Panc1 (cell line): ENCODE measurements at places on chromosomes 1 and 21. TPM values are rescaled to one million over a fixed set of nuclear protein-coding genes. Genes with fewer than 3 reads are reported as not detected.

- DNase-seq: no peak
Measured at GRCh38 chr1:48493041-48493440, 21.0 kb upstream of the SPATA6 start.

DNA sequence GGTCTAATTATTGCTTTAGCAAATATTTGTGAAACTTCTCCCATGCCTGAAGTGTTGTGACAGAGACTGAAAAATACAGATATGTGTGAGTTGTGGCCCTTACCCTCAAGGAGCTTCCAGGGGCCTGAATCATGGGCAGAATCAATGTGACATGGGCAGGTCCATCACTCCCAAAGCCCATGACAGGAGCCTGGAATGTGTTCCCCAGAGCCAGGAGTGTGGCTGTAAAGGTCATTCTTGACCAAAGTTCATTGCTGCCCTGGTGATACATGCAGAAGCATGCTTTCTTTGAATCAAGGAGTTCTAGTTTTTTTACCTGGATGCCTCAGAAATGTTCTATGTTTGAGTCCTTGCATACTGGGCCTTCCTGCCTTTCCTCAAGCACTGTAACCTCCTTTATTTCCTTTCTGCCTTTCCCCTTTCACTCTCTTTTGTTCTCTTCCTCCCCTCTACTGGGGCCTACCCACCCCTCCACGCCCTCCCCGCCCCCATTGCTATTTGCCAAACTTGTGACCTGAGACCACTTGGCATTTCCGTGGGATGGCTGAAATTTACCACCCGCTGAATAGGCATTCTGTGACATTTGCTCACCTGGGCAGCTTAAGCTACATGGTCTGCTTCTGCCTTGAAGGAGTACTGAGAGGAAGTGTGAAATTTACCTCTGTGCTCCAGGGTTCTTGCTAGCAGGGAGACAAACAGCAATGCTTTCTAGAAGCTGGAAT is 19.7 kb downstream of the PBX1 start:
- DNase-seq: no peak

GRCh38 chr1:50858761-50859160 is 101.3 kb downstream of the FAF1 start:
- DNase-seq: no peak

DNA sequence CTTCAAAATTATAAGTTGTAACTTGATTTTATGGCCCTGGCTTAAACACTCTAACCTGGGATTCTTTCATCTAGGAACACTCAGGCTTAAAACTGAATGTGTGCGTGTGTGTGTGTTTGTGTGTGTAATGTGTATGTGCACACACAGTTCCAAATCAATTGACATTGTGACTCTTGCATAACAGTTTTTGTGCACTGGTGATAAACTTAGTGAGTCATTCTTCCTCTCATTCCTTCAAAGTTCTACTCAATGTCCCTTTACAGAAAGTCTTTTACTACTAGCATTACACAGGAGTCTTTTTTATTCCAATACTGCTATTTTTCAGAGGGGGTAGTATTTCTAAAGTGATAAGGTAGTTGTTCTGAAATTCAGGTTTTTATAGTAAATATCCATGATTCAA is 943.6 kb downstream of the KCNT2 start:
- DNase-seq: no peak

DNA sequence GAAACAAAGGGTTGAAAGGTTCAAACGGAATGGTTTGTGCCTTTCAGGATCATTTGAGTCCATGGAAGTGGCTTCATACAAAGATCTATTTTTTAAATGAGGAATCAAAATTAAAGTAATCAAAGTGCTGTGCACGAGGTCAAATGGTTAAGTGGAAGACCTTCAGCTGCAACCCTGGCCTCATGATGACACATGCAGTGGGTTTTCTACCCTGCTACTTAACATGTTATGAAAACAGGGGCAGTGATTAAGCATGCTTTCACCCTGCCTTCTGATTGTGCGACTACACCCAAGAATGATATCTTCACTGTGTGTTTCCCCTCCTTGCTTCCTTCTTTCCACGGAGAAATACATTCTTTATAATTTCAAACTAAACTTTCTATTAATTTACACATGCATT is 604.2 kb downstream of the LRRIQ3 start:
- DNase-seq: no peak

DNA sequence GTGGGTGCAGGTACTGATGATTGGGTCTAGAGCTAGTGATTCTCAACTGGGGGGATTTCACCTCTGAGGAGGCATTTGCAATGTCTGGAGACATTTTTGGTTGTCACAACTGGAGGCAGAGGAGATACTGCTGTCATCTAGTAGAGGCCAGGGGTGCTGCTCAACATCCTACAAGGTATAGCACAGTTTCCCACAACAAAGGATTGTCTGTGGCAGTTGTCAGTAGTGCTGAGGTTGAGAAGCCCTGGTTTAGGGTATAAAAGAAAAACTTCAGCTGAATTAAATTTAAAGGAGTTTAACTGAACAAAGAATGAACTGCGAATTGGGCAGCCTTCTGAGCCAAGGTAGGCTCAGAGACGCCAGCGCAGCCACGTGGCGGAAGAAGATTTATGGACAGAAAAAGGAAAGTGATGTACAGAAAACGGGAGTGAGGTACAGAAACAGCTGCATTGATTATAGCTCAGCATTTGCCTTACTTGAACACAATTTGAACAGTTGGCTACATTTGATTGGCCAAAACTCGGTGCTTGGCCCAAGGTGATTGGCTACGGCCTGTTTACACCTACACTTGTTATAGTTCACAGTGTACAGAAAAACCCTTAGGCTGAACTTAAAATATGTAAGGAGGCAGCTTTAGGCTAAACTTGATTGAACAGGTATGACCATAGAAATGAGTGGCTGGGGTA is 40.4 kb downstream of the MPZL1 start:
- DNase-seq: no peak

DNA sequence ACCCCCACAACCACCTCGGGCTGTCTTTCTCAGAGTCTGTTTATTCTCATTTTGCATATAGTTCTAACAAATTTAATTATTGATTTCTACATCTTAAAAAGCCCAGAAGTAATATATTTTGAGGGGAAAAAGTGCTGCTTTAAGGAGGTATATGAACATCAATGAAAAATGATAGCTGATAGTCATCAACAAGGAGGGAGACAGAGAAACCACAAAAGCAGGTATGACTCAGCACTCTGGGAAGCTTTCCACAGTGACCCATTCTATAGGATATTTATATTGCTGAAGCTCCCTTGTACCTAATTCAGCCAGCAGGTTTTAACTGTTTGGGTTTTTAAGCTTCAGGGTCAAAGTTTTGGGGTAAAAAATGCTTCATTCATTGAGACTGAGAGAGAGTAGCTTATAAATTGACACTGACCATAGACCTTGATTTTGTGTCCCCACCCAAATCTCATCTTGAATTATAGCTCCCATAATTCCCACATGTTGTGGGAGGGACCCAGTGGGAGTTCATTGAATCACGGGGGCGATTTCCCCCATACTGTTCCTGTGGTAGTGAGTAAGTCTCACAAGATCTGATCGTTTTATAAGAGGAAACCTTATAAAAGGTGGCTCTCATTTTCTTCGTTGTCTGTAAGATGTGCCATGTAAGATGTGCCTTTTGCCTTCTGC is 27.4 kb downstream of the VANGL1 start:
- no peak for DNase-seq

- no peak for DNase-seq
Measured at GRCh38 chr21:41805643-41806042, 38.8 kb upstream of the RIPK4 start.

- no peak for DNase-seq
Measured at GRCh38 chr21:39037807-39038405, 145.3 kb downstream of the PSMG1 start.

GRCh38 chr1:98763488-98764150 is 102.1 kb downstream of the SNX7 start:
- no peak for DNase-seq

GRCh38 chr1:109306832-109307273 is at the start of gene MYBPHL:
MYBPHL (minus strand) TSS chr1:109307011; CDS start chr1:109306991, 20 bp downstream.
- DNase-seq: no peak

DNA sequence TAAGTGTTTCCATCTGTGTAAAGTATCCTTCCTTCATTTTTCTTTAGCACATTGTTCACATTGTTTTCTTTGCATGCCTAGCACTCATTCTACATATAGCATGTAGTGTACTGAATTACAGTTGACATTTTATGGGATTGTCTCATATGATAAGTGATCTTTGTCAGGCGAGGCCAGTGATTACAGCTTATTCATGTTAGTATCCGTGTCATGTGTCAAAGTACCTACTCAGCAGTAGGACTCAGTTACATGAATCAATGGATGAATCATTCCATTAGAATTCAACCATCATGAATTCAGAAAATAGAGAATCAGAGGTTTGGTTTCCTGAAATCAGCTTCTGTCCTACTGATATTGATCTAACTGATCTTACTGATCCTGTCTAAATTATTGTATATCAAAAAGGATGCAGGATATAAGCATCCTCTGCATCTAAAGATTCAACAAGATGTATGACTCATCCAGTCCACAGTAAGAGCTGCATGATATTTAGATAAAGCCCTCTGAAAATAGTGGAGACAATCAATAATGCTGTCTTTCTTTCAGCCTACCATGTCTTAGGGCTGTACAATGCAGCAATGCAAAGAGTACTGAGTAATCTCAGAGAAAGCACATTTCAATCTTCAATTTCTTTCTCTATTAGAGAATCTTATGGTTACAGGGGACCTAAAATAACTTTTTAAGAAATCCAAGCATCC is 20.7 kb upstream of the HRNR start:
- no peak for DNase-seq

DNA sequence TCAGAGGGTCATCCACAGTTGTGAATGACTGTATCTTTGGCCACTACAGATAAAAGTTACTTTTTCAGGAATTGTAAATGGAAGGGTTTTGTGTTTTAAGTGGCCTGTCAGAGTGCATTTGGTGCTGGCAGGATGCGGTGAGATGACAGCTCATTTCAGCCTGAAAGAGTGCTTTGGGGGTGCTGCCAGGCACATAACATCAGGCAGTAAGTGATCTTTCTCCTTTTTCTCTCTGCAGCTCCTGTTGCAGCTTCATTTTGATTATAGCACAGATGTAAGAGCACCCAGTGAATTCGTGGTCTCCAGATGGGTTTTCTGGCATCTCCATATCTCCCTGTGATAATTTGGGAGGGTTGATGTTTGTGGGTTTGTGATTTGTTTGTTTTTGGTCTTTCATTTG is 14.8 kb upstream of the FAM163A start:
- no peak for DNase-seq

GRCh38 chr1:228136901-228137300 is 3.2 kb upstream of the GUK1 start:
- no peak for DNase-seq

DNA sequence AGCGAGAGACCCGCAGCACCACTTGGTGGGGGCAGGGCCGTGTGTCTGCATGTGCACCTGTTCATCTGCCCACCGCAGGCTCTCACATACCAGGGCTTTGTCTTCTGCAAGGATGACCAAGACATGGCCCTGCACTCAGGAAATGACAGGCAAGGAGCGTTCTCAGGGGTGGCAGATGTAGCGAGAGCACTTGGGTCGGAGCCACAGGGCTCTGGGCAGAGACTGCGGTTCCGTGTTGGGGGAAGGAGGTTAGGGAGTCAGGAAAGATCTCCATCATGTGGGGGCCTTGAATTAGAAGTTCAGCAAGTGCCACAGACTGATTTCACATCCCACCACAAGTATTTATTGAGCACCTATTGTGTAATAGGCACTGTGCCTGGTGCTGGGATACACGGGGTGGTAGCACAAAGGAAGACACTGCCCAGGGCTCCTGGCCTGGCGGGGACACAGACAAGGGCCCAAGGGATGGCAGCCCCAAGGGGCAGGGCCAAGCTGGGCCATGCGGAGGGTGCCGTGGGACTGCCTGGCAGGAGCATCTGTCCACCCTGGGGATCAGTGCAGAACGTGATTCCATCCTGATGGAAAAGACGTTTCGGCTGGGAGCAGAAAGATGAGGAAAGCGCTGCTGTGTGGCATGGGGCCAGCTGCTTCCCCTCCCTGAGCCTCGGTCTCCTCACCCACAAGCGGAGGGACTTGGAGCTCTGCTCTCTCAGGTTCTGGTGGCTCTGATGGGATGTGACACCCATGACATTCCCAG is 11.4 kb upstream of the SPSB1 start:
- DNase-seq: no peak

DNA sequence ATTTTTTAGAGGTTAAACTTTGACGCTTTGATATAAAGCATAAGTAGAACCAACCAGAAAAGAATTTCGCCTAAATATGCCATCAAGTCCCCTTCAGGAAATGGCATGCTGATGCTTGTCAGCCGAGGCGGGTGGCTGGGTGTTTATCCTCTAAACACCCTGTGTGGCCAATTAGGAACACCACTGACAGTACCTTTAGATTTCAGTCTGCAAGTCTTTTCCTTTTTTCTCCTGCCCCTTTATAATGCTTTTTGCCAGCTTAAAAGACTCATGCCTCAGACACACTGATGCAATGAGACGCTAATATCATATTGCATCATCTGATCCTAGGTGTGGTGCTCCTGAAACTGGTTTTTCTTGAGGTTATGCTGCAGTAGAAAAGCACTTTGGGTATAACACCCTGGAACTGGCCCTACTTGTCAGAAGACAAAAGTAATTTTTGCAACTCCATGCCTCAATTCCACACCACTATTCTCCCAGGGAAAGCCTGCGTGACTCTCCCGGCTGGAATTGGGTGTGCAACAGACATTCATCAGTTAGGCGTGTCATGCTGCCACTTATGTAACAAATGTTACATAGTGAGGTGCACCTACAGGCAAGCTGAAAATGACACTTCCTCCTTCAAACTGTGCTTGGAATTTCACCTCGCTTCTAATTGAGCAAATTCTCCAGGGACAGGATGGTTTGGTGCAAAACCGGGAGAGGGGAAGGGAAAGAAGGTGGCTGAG is 2.0 kb upstream of the RCC2 start:
- DNase-seq: peak; percentile 63

DNA sequence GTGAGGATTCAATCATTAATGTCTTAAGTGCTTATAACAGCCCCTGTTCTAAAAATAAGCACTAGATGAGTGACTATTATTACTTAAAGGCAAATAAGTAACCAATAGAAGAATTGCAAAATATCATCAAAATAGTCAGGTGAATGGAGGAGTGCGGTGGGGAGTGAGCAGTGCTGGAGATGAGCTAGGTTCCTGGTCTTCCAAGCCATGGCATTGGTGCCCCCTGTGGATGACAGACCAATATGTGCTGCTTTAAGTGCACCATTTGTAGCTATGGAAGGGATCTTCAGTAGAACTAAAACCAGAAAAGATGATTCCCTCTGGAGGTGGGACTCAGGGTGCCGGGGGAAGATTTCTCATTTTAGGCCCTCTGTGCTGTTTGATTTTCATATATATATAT is 46.1 kb upstream of the SLC30A1 start:
- DNase-seq: no peak

ZRANB2 gene
- total RNA-seq: 64.9 TPM

MAB21L3 gene
- not detected for total RNA-seq

PRRX1 gene
- total RNA-seq: 0.69 TPM

UBQLN4 gene
- 60.0 TPM for total RNA-seq

TDRD10 gene
- not detected for total RNA-seq

OR6K3 gene
- not detected for total RNA-seq

DNAJC28 gene
- total RNA-seq: 1.5 TPM

PTCH2 gene
- 0.74 TPM for total RNA-seq

PTPN22 gene
- not detected for total RNA-seq

PPM1J gene
- total RNA-seq: 0.51 TPM

TTF2 gene
- total RNA-seq: 32.7 TPM
